ENCODE measurements at places on chromosomes 2 and 18.

DNA sequence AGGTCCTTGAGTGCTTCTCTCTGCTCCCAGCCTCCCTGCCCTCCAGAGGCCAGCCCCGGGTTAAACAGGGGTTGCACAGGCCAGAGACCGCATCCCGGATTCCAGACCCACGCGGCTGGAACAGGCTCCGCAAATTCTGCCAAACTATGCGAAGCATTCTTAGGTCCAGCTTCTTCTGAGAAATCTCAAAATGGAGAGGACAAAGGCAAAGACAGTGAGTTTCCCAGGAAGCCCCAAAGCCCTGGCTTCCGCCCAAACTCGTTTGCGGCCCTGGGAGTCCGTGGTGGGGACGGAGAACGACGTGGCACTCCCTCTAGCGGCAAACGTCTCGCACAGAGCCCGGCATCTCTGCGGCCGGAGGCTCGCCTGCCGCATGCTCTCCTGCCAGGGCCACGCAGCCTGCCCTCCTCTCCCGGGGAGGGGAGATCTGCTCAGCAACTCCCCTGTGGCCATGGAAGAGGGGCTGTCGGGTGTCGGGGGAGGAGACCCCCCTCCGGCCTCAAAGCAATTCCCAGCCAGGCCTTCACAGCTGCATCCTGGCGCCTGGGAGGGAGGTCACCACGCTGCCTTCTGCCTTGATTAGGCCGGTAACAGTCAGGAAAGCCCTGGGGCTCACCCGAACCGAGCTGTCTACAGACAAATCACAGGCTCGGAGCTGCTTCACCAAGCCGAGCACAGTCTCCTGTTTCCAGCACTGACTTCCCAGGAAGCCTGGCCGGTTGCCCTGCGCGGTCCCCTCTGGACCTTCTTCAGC lies 33.4 kb upstream of the KLHL29 start:
- DNase-seq = peak; percentile 69

- no peak for DNase-seq
Measured at GRCh38 chr2:85525567-85525966, 13.4 kb upstream of the MAT2A start.

DNA sequence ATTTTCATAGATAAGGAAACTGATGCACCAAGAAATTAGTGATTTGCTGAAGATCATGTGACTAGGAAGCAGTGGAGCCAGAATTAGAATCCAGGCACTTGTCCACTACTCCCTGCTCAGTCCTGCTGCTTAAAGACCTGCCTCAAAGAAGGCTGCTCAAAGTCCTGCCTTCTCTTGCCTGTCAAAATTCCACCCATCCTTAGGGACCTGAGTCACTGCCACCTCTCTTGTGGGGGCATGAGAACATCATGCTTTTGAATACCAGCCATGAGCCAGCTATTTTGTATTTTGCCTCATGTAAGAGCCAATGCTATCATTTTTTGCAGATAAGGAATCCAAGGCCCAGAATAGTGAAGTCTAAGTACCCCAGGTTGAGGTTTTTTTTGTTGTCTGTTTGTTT lies 47.1 kb downstream of the DDX1 start:
- DNase-seq = no peak

- no peak for DNase-seq
Measured at GRCh38 chr2:190664240-190664639, 15.4 kb downstream of the NAB1 start.

DNA sequence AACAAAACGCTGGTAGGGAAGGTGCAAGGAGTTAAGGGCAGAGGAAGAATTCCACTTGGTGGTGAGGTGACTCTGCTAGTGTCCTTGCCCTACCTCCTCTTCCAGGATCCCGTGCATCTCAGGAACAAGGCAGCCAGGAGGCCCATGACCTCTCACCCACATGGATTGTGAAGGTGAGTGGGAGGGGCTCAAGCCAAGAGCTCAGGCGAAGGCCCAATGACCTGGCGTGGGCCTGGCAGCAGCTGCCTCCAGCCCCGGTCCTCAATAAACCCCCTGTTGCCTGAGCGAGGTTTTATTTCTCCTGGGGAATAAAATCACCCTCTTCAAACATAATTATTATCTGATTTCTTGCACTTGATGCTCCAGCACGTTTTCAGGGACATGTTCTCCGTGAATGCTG lies 28.2 kb downstream of the LAMA1 start:
- no peak for DNase-seq

- DNase-seq = no peak
Measured at GRCh38 chr18:54023471-54023870, 201.0 kb downstream of the MBD2 start.

DNA sequence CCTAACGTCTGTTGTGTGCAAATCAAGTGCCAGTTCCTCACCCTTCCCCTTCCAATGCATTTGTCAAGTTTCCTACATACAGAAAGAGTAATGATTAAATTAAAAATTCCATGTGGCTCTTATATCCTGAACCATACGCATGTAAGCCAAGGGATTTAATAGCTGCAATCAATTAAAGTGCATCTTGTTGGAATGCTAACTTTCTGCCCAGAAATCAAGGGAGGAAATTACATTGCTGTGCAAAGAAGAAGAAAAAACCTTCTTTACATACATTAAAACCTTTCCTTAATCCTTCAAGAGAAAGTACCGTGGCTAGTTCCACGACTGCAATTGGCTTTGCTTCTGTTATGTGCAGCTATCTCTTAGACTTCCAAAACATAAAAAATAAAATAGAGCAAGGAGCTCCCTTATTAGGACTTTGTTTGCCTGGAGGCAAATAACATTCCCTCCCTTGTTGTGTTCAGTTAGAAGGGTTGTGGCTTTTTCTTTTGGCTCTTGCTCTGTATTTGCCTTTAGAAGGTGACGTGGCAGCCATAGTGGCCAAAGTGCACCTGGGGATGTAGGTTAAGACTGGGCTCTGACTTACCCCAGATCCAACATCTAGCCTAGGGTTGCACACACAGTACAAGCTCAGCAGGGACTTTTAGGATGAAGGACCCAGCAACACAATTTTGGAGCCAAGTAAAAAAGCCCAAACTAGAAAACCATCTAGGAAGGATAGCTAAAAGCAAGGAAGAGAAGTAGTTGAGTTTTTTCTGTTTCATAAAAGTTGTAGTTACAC lies 158.3 kb downstream of the ANTXR1 start:
- DNase-seq = no peak

DNA sequence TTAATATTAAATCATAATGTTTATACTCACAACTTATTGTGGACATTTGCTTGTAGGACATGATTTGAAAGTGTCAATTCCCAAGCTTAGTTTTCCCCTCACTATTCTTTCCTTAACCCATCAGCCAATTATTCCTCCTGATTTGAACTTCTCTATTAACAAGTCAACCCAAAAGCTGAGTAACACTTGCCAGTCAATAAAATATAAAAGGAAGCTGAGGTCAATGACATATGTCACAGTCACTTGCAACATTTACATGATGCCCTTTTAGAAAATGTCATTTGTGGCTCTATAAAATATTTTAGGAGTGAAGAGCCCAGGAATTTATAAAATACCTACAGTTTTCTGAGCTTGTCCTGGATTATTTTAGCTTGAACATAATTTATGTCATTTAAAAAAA lies 7.2 kb downstream of the CCDC68 start:
- DNase-seq = no peak

DNA sequence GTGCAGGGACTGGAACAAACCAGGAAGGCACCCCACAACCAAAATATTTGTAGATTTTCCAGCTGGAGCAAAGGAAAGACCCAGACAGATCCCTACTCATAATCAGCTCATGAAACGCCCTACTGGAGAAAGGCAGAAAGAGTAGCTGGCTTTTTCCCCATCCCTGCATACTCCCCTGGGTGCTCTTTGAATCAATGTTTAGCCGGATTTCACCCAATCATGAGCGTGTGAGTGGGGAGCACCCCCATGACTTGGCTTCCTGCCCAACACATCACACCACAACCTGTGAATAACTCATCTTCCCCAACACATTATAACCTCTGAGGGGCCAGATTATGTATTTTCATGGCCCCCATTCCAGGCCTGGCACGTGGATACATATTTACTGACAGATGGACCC lies 35.1 kb upstream of the SLC14A1 start:
- DNase-seq = peak; percentile 58

DNA sequence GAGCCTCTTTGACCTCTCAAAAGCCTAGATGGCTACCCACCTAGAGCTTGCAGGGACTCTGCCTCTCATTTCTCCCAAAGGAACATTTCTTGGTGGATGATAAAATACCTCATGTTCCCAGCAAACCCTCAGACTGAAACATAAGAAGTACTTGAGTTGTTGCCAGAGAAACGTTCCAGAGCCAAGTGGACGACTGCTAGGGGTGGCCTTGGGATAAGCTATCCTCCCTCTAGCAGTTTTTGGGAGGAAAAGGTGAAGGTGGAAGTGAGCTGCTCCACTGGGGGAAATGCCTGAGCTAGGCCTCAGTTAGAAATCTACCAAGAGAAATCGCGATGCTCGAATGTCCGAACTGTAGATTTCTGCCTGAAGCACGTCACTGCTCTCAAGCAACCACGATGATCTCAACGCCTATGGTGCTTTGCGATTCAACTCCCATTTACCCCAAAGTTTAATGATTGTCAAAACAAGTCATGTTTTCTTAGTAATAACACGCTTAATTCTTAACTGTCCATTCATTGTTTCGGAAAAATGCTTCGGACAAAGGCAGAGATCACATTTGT lies 91.5 kb downstream of the CCBE1 start:
- no peak for DNase-seq

DNA sequence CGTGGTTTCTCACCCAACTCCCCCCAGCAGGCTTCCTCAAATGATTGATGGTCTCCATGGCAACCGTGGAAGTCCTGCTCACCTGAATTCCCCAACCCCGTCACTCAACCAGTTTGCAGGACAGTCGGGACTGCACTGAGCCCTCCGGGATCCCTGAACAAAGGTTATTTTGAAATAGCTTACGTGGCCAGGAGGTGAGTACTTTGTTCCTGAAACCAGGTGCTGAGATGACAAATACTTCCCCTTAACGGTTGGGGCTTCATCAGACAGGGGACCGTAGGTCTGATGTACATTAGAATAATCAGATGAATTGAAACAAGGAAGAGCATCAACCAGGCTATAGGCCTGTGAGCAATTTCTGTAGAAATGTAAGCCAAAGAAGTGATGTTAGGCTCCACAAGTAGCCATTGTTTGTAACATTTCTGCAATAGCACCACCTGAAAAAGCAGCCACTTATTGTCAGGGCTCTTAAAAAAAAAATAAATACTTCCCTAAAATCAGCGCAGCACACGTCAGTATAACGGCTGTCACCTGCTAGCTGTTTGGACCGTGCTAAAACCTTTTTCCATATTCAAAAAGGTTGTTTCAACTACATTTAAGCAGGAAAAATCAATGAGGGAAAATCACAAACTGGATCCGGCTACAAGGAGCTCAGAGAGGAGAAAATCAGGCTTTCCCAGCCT lies 206.4 kb upstream of the ID2 start:
- DNase-seq = peak; percentile 58

DNA sequence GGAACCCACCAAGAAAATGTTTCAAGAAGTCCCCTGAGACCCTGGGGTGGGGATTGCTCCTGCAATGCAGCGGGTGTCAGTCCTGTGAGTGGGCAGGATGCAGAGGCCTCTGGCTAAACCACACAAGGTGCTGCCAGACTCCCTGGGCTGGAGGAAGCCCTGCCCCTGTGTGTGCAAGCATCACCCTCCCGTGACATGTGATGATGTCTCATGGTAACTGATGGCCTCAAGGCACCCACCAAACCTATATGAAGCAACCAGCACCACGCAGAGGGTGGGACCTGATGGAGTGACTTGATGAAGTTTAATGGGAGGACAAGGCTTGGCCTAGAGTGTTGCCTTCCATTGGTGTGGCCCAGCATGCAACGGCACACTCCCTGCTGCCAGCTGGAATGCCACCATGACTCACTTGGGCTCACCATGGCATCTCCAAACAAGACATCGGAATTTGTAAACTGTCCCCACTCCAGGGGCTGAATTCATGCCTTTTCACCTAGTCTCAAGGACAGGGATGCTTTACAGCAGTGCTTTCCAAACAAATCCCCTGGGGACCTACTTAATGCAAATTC lies 8.7 kb upstream of the SLC14A1 start:
- DNase-seq = no peak

GRCh38 chr2:126921066-126921465 lies 22.4 kb downstream of the TEX51 start:
- no peak for DNase-seq

- no peak for DNase-seq
Measured at GRCh38 chr2:149601141-149601796, 13.7 kb upstream of the MMADHC start.

DNA sequence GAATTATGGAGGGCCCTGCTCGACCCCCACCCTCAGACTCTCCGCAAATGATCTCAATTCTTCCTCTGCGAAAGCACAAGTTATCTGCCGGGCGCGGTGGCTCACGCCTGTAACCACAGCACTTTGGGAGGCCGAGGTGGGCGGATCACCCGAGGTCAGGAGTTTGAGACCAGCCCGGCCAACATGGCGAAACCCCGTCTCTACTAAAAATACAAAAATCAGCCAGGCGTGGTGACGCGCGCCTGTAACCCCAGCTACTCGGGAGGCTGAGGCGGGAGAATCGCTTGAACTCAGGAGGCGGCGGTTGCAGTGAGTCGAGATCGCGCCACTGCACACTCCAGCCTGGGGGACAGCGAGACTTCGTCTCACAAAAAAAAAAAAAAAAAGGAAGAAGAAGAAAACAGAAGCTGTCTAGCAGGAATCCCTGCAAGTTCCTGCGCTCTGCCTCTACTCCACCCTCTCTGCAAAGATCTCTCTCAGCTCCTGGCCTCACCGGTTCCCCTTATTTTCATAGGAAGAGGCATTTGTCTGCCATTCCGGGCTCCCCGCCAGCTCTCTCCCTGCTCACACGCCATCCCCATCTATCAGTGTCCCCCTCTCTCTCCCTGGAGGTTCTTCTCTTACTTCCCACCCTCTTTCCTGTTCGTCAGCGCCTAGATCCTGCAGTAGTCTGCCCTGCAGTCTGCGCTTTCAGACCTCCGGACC lies 13.5 kb upstream of the COLEC12 start:
- DNase-seq = no peak

- DNase-seq = no peak
Measured at GRCh38 chr2:96601382-96602292, 36.5 kb downstream of the KANSL3 start.

- DNase-seq = no peak
Measured at GRCh38 chr2:20353241-20353992, 2.8 kb upstream of the PUM2 start.

GRCh38 chr2:23546913-23547312 lies 161.9 kb downstream of the KLHL29 start:
- DNase-seq = no peak

- peak; percentile 36 for DNase-seq
Measured at GRCh38 chr2:218230882-218231281, 13.9 kb downstream of the ARPC2 start.

DNA sequence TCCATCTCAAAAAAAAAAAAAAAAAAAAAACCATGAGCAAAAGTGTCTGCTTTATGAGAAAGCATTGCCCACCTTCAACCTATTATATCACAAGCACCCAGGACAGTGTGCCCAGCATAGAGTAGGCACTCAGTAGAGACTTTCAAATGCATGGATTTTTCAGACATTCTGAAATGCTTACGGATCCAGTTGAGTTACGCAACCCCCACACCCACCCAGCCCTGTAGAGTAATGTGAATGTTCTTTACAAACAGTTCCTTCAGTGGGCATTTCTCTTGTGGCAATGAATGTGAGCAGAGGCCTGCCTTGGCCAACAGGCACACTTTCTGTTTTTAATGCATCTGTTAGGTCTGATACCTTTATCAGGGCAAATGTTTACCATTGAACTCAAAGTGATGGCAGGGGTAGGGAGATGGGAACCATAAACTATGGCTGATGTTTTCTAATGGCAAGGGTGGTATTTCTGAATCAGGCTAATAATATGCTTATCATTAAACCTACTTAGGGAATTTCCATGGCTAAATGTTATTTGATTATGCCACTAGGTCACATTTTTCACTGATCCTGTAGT lies 65.0 kb upstream of the RPL31 start:
- no peak for DNase-seq

All from activated naive CD8-positive, alpha-beta T cell treated with anti-CD3 and anti-CD28 coated beads for 36 hours (primary cell).